ENCODE measurements at places on chromosomes 2 and 18.

DNA sequence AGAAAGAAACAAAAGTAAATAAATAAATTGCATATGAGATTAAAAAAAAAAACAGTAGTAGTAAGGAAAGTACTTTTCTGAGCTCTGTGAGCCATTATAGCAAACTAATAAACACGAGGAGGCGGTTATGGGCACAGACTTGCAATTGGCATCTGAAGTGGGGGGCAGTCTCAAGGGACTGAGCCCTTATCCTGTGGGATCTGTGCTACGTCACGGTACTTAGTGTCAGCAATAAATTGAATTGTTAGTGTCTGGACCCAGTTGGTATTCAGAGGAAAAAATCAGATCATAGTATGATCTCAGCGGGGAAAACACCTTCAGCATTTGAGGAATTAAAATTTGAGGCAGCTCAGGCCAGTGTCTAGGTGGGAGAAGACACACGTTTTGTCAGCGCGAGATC lies 76.6 kb upstream of the TEX51 start:
- no peak for DNase-seq

DNA sequence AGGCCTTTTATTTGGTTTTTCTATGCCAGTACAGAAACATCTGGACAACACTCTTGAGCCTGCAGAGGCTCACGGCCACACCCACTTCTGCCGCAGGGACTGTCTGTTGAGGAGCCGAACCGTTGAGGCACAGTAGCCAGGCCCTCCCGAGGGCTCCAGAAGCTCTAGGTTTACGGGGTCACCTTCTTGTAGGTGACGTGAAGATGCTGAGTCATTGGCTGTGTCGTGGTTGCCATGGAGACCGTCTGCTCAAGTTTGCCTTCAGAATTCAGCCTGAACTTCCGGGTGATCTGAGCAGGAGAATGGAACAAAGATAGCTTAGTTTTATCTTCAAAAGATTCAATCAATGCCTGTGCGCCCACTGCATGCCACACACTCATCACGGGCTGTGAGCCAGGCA lies 25.9 kb downstream of the BOK start:
- DNase-seq: no peak

DNA sequence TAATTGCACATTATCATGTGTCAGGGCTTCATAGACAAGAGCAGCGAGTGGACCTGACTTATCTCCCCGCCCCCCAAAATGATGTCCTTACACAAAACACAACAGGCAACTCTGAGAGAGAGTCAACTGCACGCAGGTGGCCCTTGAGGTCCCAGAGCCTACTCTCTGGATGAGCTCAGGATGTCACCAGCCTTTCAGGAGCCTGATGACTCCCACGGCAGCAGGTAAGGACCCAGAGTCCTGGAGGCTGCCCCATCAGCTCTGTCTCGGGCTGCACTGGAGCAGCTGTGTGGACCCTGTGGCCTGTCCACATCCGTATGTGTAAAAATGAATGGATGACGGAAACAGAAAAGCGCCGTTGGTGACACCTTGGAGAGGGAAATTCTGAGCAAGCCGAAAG lies 130.9 kb downstream of the HDAC4 start:
- no peak for DNase-seq

GRCh38 chr2:134393075-134393461 lies 139.2 kb downstream of the MGAT5 start:
- no peak for DNase-seq

GRCh38 chr2:122433123-122433754 lies 677.8 kb downstream of the TSN start:
- no peak for DNase-seq

DNA sequence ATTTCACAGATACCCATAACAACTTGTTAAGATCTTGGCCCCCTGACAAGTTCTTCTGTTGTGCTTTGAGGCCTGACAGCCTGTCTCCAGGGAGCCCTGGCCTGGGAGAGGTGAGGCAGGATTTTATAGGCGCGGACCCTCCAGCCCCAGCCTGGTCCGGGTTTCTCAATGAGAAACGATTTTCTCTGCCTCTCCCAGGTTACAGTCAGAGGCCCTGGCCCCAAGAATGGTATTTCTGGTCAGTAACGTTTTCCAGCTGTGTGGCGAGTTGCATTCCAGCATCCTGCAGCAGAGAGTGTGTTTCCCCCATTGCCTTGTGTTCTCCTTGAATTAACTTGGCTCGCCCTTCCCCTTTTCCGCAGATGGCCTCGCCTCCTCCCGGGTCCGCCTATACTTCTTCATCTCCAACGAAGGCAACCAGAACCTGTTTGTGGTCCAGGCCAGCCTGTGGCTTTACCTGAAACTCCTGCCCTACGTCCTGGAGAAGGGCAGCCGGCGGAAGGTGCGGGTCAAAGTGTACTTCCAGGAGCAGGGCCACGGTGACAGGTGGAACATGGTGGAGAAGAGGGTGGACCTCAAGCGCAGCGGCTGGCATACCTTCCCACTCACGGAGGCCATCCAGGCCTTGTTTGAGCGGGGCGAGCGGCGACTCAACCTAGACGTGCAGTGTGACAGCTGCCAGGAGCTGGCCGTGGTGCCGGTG lies 3.0 kb downstream of the INHBB start:
- peak; percentile 53 for DNase-seq

DNA sequence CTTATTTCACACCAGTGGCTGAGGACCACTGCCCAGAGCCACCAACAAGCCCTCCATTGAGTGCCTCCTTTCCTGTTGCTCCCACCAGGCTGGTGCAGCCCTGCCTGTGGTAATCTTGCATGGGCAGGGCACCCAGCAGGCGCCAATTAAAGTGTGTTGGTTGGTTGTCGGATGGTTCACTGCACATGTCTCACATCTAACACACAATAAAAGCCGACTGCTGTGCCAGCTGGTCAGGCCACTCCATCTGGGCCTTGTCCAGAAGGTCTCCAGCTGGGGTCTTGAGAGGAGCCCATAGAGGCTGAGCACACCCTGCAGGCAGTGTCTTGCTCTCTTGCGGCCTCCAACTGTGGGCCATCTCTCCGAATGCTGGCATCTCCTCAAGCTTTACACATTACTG lies 494.8 kb upstream of the KLHL29 start:
- no peak for DNase-seq

GRCh38 chr2:27095745-27096651 lies 9.4 kb downstream of the KHK start:
- DNase-seq: peak; percentile 77

- peak; percentile 52 for DNase-seq
Measured at GRCh38 chr2:71223767-71224333, 3.1 kb downstream of the PAIP2B start.

DNA sequence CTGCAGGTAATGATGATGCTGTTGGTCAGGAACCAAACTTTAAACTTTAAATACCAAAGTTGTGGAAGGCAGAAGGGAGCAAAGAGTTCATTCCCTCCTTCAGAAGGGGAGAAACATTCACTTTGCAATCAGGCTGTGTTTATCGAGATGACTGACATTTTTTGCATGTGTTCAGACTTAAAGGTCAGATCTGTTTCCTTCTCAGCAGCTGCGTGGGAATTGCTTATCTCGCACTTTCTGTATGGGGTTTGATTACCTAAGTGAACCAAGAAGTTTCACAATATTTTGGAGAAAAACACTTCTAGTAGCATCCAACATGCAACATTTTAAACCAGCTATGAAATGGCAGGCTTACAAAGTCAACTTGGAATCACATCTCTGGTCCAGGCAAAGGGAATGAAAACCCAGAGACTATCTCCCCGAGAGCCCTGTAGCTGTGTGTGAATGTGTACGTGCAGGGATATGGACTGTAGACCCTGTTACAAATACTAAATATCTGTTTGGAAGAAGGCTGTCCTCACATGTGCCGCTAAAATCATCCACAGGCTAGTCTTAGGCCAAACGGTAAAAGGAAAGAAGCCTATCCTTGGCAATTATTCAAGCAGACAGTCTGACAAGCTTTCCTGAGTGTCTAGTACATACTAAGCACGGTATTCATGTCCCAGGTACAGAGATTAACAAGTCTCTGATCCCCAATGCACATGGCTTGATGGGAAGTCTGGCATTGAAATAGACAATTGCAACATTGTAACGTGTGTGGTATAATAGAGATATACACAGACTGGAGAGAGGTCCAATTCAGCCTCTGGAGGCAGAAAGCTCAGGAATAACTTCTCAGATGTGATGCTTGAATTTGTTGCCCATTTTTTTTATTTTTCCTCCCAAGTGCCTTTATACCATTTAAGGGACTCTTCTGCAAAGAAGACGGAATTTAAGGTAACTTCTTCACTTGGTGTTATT lies 483.1 kb downstream of the DPP10 start:
- no peak for DNase-seq

DNA sequence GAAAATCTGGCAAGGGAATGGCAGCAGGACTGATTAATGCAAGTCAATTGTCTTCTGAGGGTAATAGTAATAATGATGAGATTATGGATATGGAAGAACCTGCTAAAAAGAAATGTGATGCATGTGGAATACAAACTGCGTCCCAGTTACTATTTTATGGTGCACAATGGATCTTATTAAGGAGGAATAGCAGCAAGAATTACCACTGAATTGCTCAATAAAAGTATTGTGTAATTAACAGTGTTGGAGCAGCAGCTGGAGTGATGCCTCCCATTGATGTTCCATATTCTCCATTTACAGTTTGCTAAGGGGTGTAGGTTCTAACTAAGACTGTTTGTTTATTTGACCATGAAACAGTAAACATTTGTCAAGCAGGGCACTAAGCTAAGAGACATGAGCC lies 167.9 kb downstream of the HRH4 start:
- DNase-seq: no peak

- DNase-seq: no peak
Measured at GRCh38 chr2:313991-314390, 26.1 kb upstream of the ALKAL2 start.

GRCh38 chr2:239814861-239815601 lies 210.1 kb downstream of the NDUFA10 start:
- no peak for DNase-seq

DNA sequence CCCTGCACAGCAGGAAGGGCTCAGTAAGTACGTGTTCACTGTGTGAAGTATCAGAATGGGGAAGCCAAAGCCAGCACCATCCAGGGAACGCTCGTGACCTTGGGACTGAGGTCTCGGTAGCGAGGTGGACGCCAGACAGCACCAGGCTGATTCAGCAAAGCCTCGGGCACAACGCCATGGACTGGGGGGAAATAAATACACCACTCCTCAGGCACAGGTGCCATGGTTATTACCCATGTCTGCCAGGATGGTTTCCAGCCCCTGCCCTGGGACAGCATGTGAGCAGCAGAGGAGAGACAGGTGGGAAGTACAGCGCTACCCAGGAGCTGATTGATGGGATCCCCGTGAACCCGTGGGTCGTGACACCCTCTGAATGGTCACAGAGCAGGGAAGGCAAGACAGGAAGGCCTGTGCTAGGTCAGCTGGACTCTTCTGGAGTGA lies 53.0 kb downstream of the REEP1 start:
- DNase-seq: no peak

GRCh38 chr18:23825978-23826405 lies 136.7 kb downstream of the LAMA3 start:
- DNase-seq: peak; percentile 63

GRCh38 chr2:36455788-36456187 lies 100.2 kb downstream of the CRIM1 start:
- DNase-seq: no peak

DNA sequence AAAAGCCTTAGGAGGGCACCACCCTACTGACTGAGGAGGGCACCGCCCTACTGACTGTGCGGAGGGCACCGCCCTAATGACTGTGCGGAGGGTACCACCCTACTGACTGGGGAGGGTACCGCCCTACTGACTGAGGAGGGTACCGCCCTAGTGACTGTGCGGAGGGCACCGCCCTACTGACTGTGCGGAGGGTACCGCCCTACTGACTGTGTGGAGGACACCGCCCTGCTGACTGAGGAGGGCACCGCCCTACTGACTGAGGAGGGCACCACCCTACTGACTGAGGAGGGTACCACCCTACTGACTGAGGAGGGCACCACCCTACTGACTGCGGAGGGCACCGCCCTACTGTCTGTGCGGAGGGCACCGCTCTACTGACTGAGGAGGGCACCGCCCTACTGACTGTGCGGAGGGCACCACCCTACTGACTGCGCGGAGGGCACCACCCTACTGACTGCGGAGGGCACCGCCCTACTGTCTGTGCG lies 150.2 kb upstream of the NFATC1 start:
- DNase-seq: no peak

- DNase-seq: no peak
Measured at GRCh38 chr18:2121224-2121623, 450.1 kb downstream of the METTL4 start.

DNA sequence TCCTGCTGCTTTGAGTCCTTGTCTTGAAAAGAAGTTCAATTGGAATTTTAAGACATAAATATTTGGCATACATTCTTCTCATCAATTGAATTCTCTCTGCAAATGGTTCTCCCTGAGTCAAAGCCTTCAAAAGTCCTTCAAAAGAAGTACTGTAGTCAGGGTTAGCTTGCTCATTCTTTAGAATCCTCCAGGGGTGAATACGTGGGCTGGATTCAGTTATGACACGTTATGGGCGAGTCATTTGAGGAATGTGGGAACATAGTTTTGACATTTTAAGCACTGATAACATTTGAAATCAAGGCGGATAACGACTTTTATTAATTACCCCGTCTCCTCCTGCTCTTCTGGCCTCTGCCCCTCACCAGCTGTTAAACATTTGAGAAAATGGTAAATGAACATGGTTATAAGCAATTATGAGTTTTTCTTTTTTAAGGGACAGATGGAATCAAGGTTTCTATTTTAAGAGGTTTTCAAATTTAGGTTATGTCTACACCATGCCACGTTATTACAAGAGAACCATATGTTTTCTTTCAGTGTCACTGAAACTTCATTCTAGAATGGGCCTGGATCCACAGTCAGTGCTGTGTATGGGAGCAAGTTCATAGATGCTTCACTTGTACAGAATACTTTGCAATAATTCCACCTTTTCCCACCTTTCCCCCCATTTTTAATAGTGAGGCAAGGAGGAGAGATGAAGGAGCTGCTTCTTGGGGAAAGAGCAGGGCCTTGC lies 273.1 kb downstream of the TSN start:
- peak; percentile 71 for DNase-seq

- peak; percentile 30 for DNase-seq
Measured at GRCh38 chr2:50143822-50144575, 887.9 kb downstream of the NRXN1 start.

DNA sequence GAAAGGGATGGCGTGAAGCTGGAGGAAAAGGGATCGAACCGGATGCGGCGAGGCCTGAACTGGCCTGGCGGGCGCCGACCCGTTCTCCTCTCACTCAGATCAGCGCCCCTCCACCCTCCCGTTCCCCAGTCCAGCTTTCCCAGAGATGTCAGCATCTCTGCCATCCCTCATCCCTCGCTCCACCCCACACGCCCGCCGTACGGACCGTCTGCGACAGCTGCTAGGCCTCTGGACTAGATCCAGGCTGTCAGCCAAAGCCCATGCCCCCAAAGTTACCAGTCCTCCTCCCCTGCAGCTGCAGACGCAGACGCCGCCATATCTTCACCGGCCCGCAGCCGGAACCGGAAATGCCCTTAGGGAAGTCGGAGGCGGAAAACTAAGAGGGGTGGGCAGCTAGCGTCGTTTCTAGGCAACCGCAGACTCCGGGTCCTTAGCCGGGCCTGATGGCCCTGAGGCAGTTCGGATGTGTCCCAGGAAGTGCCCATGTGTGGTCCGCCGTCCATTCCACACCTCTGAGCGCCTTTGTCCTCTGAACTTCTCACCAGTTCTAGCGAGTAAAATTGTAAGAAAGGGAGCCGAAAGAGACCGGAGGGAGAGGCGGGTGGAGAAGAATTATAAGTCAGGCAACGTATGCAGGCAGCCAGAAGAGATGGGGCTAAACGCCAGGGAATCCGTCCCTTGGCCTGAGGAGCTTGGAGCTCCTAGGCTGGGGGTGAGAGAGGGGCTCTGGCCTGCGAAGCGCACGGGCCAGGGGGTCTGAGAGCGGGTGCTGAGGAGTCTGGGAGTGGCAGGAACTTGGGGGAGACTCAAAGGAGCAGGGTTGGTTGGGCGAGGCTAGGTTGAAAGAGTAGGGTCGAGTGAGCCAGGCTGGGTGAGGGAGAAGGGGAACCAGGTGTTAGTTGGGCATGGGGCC lies at the start of the genes RNF25 and STK36:
Gene RNF25, minus strand, starts transcription at position 349 of the 913 bp plus-strand sequence. Its CDS starts 32 bp downstream, at position 317.
Gene STK36, plus strand, starts transcription at position 433 of the 913 bp plus-strand sequence. CDS start 744 bp downstream, outside the sequence.
- DNase-seq: peak; percentile 97
